ENCODE measurements at places on chromosomes 6 and 20.

GRCh38 chr6:46276576-46277142, 105.9 kb upstream of the ENPP5 start:
- no peak for DNase-seq

- DNase-seq, result no peak
Observed at GRCh38 chr6:73566954-73567591, 46.2 kb upstream of the EEF1A1 start.

GRCh38 chr6:13635948-13636658, 21.0 kb downstream of the NOL7 start:
- DNase-seq, result no peak

DNA sequence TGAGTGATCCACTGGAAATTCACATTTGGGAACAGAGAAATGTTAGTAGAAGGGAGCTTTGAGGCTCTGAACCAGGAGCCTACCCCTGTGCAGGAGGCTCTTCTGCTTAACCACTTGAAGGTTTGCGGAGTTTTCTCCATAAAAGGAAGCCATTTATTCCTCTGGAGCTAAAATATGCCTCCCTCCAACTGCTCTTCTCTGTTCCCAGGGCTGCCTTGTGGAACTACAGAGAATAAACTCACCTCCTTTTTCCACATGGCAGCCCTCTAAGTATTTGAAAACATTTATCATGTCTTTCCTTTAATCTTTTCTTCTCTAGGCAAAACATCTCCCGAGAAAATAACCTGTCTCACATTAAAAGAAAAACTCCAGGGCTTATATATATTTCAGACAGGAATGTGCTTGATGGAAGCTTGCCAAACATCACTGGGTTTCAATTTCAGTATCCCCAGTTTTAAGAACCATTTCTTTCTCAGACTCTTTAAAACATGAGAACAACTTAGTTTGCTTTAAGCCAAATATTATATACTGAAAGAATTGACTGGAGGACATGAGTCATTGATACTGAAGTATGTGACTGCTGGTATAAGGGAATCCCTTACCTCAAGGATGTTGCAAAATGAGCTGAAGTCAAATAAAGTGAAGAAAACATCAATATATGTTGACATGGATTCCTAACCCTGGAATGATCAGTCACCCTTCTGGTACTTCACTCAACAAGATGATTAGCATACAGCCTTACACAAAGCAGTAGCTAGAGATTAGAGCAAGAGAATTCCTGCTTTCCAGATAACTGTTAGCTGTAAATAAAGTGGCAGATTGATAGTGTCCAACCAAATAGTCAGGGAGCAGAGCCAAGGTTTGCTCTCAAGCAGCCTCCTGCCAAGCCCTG, 74.0 kb downstream of the ZBTB2 start:
- no peak for DNase-seq

DNA sequence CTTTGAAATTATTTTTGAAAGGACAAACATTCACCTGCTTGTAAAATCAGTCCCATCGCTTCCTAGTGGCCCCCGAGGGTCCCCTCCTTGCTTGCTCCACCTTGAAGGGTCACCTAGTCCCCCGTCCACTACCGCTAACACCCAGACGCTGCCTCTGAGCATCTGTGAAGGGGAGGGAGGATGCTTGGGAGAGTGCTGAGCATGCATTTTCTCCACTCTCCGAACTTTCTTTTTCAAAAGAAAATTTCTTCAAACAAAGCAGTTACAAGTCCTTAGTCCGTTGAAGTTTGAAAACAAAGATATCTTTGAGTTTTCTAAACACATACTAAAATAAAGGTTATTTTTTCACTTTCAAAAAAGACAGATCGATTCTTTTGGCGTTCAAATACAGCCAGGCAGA, 224.3 kb upstream of the ARID1B start:
- no peak for DNase-seq

DNA sequence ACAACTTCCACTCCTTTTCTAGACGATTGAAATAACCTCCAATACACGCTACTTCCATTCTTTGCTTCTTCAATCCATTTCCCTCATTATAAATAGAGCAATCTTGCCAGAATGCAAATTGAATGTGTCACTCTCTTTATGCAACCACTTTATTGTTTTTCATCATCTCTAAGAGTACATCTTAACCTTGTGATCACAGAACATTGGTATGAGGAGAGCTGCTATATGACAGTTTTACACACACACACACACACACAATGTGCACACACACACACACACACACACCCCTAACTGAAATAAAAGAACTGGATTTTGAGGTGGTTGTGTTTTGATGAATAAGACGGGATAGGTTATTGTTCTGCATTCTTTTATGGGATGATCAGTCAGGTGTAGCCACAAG, 187.0 kb downstream of the HDGFL1 start:
- DNase-seq, result no peak

DNA sequence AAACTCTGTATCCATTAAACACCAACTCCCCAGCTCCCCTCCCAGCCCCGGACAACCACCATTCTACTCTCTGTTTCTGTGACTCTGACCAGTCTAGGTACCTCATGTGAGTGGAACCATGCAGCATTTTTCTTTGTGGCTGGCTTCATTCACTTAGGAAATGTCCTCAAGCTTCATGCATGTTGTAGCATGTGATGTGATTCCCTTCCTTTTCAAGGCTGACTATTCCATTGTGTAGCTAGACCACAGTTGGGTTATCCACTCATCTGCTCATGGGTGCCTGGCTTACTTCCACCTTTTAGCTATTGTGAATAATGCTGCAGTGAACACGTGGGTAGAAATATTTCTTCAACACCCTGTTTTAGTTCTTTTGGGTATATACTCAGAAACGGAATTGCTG, 8.8 kb upstream of the BPHL start:
- no peak for DNase-seq

GRCh38 chr20:2230726-2231488, 64.9 kb upstream of the TGM3 start:
- no peak for DNase-seq

GRCh38 chr6:4977468-4977867, 26.4 kb downstream of the RPP40 start:
- no peak for DNase-seq

DNA sequence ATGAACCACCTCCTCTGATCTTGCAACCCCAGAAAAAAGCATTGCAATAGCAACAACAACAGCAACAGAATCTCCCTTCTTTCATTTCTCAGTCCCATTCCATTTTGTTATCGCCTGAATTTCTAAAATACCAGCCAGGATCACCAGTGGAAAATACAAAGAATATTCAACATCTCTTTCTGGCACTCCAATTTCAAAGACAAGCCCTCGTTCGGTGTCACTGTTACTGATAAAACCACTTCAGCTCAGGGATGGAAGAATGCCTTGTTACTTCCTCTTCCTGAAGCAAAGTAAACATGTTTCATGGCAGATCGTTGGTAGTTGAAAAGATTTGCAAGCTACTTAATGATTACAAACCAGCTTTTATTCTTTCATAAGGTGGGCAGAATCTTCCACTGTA, 94.0 kb upstream of the SPTLC3 start:
- no peak for DNase-seq

DNA sequence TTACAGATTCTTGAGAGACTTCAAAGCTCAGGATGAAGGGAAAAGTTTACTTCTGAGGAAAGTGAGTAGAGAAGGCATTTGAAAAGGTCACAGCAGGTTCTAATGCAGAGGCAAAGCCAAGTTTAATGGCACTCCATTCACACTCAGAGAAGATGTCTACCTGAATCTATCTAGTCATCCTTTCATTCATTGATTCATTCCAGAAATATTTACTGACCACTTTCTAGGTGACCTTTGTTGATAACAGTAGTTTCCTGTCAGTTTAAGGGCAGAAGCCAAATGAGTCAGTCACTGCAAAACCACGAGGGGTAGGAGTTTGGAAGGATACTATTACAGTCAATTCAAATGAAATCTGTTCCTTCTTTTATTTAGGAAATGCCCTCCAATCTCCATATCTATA, 30.8 kb downstream of the FBXO5 start:
- no peak for DNase-seq

DNA sequence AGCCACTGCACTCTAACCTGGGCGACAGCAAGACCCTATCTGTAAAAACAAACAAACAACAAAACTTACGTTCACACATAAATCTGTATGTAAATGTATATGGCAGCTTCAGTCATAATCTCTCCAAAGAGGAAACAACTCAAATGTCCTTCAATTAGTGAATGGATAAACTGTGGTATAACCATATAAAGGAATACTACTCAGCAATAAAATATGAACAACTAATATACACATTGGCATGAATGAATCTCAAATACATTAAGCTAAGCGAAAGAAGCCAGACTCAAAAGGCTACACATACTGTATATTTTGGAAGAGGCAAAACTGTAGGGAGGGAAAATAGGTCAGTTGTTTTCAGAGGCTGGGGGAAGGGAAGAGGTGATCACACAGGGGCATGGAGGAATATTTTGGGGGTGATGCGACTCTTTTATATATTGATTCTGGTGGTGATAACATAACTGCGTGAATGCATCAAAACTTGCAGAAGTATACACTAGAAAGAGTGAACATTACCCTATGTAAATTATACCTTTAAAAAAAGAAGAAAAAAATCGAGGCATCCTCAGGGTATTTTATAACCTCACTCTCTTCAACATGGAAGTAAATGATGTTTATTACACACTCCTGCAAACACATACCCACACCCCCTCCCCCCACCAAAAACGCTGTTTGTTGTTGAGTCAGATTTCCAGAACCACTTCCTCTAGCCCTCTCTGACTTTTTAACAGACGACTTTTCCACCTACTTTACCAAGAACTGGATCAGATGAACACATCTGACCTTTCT, 115.2 kb upstream of the RNF24 start:
- no peak for DNase-seq

- no peak for DNase-seq
Observed at GRCh38 chr20:59807909-59808728, 125.3 kb downstream of the SYCP2 start.

GRCh38 chr6:19602434-19603013, 234.6 kb upstream of the ID4 start:
- DNase-seq, result no peak

GRCh38 chr6:23011615-23012014, 442.2 kb downstream of the HDGFL1 start:
- DNase-seq, result no peak

- no peak for DNase-seq
Observed at GRCh38 chr6:61989616-61990015, 296.4 kb downstream of the KHDRBS2 start.

DNA sequence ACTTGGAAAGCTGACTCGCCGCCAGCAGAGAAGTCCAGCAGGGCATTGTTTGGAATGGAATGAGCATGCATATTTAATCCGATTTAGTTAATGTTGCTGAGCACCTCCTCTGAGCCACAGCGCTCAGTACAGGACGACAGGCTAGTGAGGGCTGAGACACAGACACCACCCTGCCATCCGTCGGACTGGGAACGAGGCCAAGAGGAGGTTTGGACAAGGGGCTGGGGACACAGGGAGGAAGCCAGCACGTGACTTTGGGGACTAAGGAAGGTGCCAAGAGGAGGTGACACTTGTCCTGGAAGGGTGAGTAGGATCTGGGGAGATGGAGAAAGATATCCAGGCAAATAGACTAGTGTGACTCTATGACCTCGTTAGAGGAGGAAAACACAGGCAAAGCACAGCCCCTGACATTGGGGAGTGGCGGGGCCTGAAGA, 152.5 kb upstream of the ECI2 start:
- DNase-seq, result peak; percentile 32

DNA sequence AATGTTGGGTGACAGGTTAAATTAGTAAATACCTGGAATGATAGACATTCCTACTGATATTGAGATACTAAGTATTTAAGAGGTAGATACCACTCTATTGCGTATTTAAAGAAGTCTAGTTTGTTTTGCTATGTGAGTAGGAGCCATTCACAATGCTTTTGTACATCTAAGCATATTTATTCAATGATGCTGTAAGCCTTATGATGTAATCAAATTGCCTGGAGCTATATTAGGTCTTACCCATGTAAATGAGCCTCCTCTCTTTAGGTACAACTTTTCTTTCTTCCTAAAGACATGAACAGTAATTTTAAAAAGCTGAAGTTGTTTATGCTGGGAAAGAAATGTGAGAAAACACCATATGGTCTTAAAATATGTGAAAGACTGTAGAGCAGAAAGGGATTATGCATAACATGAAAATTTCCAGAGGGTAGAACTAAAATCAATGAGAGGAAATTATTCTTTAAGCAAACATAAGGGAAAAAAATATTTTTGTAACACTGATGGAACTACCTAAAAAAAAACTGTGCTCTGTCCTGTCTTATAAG, 526.7 kb downstream of the EPHA7 start:
- DNase-seq, result no peak

- DNase-seq, result peak; percentile 31
Observed at GRCh38 chr6:124203101-124203811, 399.6 kb downstream of the NKAIN2 start.

- no peak for DNase-seq
Observed at GRCh38 chr20:50129662-50130355, 16.9 kb upstream of the UBE2V1 start.

DNA sequence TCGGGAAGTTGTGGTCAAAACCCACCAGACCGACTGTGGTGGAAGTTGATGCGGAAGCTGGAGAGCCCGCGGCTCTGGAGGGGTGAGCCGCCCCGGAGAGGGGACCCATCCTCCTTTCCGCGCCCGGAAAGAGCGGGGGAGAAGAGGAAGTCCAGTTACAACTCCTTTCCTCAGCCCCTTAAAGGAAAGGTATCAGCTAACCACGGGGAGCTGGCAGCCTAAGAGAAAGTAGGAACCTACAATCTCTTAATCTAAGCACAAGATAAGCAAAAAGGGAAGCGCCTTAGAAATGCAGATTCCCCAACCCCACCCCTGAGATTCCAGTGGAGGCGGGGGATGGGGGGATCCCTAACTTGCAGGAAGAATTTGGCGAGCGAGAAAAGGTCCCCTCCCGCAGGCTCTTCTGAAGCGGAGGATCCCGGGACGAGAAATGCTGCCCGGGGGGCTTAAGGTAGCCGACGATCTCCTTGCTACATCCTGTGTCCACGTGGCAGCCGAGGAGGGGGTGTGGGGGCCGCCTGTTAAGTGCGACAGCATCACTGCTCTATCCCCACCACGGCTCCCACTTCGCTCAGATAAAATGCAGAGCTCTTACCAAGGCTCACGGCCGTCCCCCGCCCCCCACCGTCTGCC, 87.5 kb downstream of the ZFP64 start:
- DNase-seq, result no peak

DNA sequence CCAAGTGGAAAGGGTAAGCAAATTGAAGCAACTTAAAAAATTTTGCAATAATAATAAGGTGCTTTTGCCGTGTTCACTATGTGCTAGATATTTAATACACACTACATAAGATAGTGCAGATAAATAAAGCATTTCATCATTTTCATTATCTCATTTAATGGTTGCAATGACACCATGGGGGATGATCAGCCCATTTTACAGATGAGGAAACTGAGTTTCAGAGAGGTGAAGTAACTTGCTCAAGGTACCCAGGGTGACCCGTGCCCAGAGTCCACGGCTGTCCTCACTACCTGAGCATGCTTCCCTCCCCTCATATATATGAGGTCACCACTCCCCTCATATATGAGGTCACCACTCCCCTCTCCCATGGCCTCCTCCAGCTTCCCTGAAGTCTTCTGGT, 7.5 kb upstream of the KCNK5 start:
- no peak for DNase-seq

GRCh38 chr6:50442531-50443040, 270.7 kb upstream of the TFAP2D start:
- no peak for DNase-seq

Measured in cerebellar nuclear complex (tissue), 1 donor.